ENCODE measurements at places on chromosomes 11 and 22. TPM values are rescaled to one million over a fixed set of nuclear protein-coding genes. Genes with fewer than 3 reads are reported as not detected.

Gene SLC17A6
- total RNA-seq, result not detected

Gene OR51E2
- total RNA-seq, result 0.24 TPM

Gene VSIG2
- total RNA-seq, result not detected

DNA sequence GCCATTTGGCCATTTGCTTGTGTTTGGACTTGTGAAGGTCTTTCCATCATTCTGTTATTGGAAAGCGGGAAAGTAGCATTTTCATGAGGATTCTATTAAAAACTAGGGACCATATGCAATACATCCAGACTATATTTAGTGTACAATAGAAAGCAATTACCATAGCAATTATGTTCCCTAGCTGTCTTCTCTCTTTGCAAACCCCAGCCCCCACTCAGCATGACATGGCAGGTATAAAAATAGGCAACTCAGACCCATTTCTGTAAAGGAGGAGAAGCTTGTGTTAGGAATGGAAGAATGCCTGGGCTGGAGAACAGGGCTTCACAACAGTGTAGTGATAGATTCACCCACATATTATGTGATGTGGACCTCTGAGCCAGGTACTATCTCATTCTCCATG lies 12.4 kb downstream of the OR51B6 start:
- no peaks in the 10 kb centered on the region for H3K27me3 ChIP-seq
- no peak for DNase-seq
- H3K27ac ChIP-seq, result no peak overlapping the region
- H3K36me3 ChIP-seq, result no peaks in the 10 kb centered on the region
- H3K4me3 ChIP-seq, result no peak overlapping the region
